MCF 10A (cell line): ENCODE measurements at places on chromosomes 1 and 21. TPM values are rescaled to one million over a fixed set of nuclear protein-coding genes. Genes with fewer than 3 reads are reported as not detected.

Gene TMIGD3
- not detected in 2 replicates for total RNA-seq

DNA sequence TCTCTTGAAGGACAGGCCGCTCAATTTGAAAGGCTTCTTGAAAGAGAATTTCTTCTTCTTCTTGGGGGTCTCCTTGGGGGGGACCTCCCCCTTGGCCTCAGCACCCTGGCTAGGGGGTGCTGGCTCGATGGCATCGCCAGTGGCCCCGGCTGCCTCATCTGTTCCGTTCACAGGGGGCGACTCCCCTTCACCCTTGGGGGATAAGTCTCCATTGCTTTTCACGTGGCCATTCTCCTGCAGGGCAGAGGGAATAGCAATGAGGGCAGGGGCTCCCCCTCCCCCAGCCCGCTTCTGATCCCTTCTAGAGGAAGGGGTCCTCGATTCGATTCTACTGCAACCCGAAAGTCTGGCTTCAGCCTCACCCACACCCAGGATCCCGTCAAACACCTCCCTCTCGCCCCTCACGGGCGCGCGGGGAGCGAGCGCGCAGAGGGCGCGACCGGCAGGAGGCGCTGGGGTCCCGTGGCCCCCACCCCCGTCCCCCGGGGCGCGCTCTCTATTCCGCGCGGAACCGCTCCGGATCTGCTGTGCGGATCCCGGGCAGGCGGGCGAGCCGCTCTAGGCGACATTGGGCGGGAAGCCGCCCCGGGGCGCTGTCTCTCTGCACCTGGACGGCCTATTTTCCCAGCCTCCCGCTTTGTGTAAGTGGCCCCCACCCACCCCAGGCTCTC is 1.0 kb downstream of the MARCKSL1 start:
- DNase-seq: no peak

- no peak for DNase-seq
Measured at GRCh38 chr1:204462229-204462561, 32.4 kb downstream of the PIK3C2B start.

- DNase-seq: no peak
Measured at GRCh38 chr1:147741065-147741464, 19.3 kb downstream of the GJA5 start.

DNA sequence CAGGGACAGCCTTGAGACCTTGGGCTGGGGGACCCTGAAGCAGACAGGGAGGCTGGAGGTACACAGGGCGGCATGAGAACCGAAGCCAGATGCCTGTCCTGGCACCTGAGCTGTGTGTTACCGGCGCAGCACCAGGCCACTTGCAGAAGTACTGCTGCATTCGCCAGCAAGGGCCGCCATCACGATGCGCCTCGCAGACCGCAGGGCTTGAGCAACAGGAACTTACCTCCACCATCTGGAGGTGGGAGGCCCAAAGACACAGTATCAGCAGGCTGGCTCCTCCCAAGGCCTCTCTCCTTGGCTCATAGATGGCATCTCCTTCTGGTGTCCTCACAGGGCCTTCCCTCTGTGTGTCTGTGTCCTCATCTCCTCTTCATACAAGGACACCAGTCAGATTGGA is 90.1 kb downstream of the PRDM16 start:
- DNase-seq: no peak

Gene PGD
- total RNA-seq: 56.4 and 70.6 TPM in 2 replicates

DNA sequence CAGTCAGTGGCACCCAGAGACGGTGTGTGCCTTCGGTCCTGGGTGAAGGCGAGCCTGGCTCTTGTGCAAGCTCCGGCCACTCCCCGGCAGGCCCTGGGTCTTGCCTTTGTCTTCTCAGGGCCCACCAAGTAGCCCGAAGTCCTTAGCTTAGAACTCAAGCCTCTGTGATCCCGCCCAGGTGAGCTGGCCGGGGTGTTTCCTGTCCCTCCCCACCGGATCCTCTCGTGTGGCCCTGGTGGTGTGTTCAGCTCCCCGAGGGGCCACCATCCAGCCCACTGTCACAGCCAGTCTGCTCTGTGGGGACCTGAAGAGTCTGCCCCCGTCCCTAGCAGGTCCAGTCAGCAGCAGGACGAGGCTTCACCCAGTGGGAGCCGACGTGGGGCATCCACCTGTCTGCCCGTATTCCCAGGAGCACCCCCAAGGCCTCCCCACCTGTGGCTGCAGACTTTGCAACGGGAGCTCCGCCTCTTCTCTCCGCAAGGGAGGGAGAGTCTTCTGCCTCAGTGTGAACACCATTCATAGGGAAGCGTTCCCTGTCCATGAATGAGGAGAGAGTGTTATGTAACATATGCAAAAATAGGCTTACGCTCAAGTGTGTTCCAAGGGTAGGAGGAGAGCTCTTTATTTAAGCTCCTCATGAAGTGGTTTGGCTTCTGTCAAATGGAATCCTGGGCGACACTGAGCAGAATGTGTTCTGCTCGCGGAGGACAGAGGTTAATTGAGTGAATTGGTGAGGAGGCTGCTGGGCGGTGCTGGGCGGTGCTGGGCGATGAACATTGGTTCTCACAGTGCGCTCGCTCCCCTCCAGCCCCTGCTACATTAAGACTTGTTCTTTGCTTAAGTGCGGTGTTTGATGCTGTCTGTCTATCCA is 108.9 kb downstream of the CRYAA start:
- DNase-seq: no peak

Gene PDE4B
- 2.8 and 3.3 TPM in 2 replicates for total RNA-seq

DNA sequence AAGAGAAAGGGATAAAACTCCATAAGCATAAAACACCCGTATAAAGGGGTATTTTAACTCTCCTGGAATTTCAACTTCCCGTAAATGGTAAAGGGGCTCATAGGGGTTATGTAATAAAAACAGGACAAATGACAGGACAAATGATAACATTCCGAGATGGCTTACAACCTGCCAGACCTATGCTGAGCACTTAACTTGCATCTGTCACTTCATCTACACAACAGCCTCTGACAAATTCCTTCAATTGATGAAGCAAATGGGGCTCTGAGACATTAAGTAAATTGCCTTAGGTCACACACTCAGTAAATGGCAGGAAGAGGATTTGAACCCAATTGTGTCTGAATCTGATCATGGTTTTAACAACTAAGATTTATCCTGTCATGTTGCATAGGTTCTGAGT is 327.6 kb upstream of the SNX7 start:
- DNase-seq: no peak

- no peak for DNase-seq
Measured at GRCh38 chr21:30101967-30102366, 64.6 kb downstream of the CLDN17 start.
